ENCODE measurements at places on chromosomes 16 and 17.

- H3K27me3 ChIP-seq: peaks cover 17% of the 10 kb centered on the region
- no peaks in the 10 kb centered on the region for H3K36me3 ChIP-seq
- no peak overlapping the region for H3K4me3 ChIP-seq
- H3K27ac ChIP-seq: no peak overlapping the region
- no peak for DNase-seq
Observed at GRCh38 chr17:65472666-65473309, 88.7 kb downstream of the AXIN2 start.

DNA sequence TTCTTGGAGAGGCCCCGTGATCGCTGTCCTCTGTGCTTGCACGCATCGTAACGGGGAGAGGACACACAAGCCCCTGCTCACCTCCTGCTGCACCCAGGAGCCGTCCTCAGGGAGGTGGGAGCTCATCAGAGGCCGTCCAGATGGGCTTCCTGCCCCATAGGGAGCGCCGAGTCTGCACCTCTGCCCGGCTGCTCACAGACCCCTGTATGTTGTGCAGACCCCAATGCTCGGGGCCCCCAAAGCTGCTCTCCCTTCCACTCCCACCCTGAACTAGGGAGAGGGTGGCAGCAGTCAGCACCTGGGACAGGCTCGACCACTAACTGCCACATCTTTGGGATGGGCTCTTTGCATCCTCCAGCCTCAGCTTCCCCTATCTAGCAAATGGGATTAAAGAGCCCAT lies 4.4 kb upstream of the ZNF469 start:
- no peak overlapping the region for H3K27ac ChIP-seq
- DNase-seq: no peak
- no peaks in the 10 kb centered on the region for H3K36me3 ChIP-seq
- H3K4me1 ChIP-seq: peaks cover 11% of the 10 kb centered on the region
- no peak overlapping the region for H3K4me3 ChIP-seq

DNA sequence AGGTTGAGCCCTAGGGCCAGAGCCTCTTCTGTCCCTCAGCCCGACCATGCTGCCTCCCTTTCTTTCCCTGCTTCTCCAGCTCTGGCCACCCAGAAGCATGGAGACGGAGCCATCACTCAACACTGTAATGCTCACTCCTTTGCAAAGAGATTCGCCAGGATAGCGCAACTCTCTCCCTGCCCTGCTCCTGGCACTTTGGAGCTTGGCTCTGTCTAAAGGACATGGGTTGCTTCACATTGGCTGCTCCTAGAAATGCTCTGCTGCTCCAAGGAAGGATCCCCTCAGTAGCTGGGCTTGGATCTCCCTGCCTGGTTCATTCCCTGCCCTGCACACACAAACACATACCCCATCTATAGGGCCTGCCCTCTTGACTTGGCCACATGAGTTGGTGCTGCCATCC lies 76.0 kb downstream of the CLEC16A start:
- H3K27me3 ChIP-seq: no peaks in the 10 kb centered on the region
- peaks cover 21% of the 10 kb centered on the region for H3K4me1 ChIP-seq
- H3K4me3 ChIP-seq: no peak overlapping the region
- no peak overlapping the region for H3K27ac ChIP-seq

DNA sequence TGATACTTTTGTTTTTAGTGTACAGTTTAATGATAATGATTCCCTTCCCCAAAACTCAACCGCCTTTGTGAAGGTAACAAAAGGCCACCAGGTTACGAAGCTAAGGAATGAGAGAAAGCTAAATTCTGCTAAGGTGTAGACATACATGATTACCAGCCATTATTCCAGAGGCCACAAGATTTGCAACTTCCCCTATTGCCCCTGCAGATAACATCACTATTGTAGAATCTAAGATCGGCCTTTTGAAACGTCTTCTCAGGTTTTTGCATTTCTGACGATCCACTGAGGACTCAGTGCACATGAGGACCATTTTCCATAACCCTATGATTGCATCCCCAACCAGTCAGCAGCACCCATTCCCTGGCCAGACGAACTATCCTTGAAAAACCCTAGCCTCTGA lies 33.9 kb upstream of the SNN start:
- H3K4me3 ChIP-seq: no peak overlapping the region
- H3K27me3 ChIP-seq: no peaks in the 10 kb centered on the region
- no peak for DNase-seq
- H3K4me1 ChIP-seq: peaks cover 9% of the 10 kb centered on the region
- H3K27ac ChIP-seq: no peak overlapping the region

DNA sequence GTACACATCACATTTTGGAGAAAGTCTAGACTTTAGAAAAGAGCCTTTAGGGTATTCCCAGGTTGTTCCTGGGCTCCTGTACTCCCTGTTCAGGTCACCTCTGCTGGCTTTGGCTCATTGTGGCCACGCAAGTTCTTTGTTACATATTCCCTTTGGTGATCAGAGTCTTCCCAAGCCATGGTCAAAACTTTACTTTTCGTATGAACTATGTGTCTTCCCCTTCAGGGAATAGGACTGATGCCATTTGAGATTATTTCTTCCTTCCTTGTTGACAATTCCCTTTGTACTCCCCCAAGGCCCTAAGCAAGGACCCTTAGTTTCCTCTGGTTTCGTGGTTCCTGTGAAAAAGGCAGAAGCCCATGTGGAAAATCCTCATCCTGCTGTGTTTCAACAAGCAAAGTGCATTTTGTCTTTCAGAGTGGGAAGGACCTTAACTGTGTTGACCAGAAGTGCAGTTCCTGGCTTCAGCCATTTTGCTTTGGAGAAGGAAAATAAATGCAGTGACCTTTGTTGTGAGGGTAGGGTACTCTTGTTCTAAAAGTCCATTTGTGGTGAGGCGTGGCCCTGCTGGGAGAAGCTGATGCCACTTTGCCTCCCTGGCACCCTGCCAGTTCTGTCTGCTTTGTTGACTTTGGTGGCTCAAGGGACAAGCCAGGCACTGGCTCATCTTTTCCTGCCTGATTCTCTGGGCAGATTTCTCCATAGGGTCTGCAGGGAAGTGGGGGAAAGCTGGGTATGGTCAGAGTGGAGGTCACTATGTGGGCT lies 55.1 kb downstream of the ZNRF1 start:
- peak overlapping the region; percentile 34 for H3K4me3 ChIP-seq
- peaks cover 36% of the 10 kb centered on the region for H3K4me1 ChIP-seq
- no peaks in the 10 kb centered on the region for H3K27me3 ChIP-seq
- peak overlapping the region; percentile 40 for H3K27ac ChIP-seq
- peaks cover 17% of the 10 kb centered on the region for H3K36me3 ChIP-seq
- no peak for DNase-seq
